ENCODE measurements at places on chromosomes 13 and 19.

DNA sequence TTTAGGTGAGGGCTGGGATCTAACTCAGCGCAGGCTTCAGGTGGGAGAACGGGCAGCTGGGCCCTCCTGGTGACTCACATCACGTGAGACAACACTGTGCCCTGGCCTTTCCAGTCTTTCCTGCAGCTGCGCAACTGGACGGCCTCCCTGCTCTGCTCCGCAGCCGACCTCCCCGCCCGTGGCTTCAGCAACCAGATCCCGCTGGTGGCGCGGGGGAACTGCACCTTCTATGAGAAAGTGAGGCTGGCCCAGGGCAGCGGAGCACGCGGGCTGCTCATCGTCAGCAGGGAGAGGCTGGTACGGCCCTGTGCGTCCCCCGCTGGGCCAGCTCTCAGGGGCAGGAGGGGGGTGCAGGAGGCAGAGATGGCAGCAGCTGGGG is 8.8 kb downstream of the SPPL2B start:
- H3K27me3 ChIP-seq: no peaks in the 10 kb centered on the region
- no peaks in the 10 kb centered on the region for H3K36me3 ChIP-seq
- no peak for DNase-seq

DNA sequence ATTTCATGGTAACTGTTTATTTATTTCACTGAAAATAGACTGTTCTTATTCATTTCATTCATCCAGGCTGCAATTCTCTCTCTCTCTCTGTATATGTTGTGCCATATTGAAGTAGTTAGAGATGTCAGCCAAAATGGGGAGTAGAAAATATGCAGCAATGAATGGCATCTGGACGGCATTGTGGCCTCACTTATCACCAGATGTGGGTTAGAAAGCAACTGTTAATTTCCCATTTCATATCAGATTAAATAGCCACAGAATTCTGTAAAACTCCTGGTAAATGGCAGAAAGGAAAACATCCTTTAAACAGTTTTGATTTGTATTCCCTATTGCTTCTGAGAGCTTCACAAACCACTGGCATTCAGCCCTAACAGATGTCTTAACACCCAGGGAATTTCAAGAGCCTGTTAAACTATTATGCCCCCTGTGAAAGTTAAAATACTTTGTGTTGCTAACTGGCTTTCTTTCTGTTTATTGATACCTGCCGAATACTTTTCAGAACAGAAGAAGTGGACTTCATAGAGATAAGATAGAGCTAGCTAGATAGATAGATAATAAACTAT is 1763.3 kb upstream of the MIR17HG start:
- no peaks in the 10 kb centered on the region for H3K27me3 ChIP-seq
- no peak for DNase-seq
- no peak overlapping the region for H3K27ac ChIP-seq
- H3K4me1 ChIP-seq: no peaks in the 10 kb centered on the region

DNA sequence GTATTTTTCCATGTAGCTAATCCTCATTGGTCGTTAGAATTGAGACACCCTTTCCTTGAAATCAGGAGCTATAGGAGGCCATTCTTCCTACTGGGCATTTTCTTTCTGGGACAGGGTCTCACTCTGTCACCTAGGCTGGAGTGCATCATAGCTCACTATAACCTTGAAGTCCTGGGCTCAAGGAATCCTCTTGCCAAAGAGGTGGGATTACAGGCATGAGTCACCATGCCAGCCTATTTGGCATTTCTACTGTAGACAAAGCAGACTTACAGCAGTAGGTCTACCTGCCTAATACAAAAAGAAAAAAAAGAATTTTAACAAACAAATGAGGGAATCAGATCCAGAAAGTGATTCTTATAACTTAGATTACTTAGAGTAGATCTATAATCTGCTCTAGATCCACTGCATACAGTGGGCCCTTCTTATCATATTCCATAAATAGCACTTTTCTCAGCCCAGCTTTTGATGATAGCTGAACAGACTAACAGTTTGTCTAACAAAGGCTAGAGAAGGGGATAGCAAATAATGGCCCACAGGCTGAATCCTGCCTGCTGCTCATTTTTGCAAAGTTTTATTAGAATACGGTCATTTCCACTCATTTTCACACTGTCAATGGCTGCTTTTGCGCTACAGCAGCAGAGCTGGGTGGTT is 36.7 kb upstream of the USPL1 start:
- H3K4me1 ChIP-seq: no peaks in the 10 kb centered on the region
- H3K27ac ChIP-seq: no peak overlapping the region
- H3K27me3 ChIP-seq: no peaks in the 10 kb centered on the region
- no peak for DNase-seq

GRCh38 chr19:45716359-45717130 is 14.2 kb downstream of the FBXO46 start:
- H3K4me1 ChIP-seq: peaks cover 20% of the 10 kb centered on the region
- H3K27ac ChIP-seq: peak overlapping the region; percentile 86
- peaks cover 24% of the 10 kb centered on the region for H3K36me3 ChIP-seq
- no peaks in the 10 kb centered on the region for H3K27me3 ChIP-seq
- peak overlapping the region; percentile 61 for H3K4me3 ChIP-seq

- H3K36me3 ChIP-seq: no peaks in the 10 kb centered on the region
- H3K27me3 ChIP-seq: no peaks in the 10 kb centered on the region
- no peak overlapping the region for H3K4me3 ChIP-seq
These were observed 903.1 kb downstream of the SLITRK6 start for GRCh38 chr13:84896128-84896527.

- H3K36me3 ChIP-seq: peaks cover 5% of the 10 kb centered on the region
- peaks cover 16% of the 10 kb centered on the region for H3K4me1 ChIP-seq
- peak within 1 kb of the TSS; percentile 95 for H3K4me3 ChIP-seq
- peak within 1 kb of the TSS; percentile 99 for H3K27ac ChIP-seq
These were observed at the start of gene RAB20 for GRCh38 chr13:110561344-110562035. Gene RAB20, minus strand, starts transcription at chr13:110561722. Its CDS starts 203 bp downstream, at chr13:110561519.
